ENCODE measurements at places on chromosomes 3 and 15.

DNA sequence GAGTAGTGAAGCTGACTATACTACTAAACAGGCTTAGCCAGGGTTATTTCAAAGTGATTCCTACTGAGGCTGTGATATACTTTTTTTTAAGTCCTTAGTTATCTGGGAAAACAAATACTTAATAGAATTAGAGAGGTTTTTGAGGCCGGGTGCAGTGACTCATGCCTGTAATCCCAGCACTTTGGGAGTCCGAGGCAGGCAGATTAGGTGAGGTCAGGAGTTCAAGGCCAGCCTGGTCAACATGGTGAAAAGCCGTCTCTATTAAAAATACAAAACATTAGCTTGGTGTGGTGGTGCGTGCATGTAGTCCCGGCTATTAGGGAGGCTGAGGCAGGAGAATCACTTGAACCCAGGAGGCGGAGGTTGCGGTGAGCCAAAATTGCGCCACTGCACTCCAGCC, 34.2 kb downstream of the PRTG start:
- DNase-seq: no peak

DNA sequence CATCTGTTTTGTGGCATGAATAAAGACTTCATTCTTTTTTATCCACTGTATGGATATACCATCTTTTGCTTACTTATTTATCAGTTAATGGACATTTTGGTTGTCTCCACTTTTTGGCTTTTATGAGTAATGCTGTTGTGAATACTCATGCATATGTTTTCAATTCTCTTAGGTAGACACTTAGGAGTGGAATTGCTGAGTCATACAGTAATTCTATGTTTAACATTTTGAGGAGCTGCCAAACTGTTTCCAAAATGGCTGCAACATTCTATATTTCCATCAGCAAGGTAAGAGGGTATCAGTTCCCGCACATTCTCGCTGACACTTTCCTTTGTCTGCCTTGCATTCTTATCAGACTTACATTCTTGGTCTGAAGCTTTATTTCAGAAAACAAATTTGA, 191.1 kb downstream of the WNT5A start:
- no peak for DNase-seq

GRCh38 chr3:178676942-178677790, 140.9 kb downstream of the KCNMB2 start:
- no peak for DNase-seq

GRCh38 chr3:134460965-134461364, 24.8 kb downstream of the ANAPC13 start:
- DNase-seq: no peak

DNA sequence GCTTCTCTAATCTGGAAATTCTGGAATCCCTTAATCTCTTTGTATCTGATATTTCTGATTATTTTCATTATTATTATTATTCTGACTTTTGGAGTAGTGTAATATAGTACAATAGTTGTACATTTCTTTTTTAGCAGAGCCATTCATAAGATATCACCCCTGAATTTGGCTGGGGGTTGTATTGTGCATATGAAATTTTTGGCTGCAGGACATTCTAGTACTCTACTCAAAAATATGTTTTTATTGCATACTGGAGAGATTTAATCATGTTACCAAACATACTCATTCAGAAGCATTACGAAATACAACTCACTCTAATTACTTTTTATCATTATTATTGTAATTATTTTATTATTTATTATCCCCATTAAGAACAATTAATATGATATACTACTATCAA, 589.7 kb upstream of the KCNMB2 start:
- no peak for DNase-seq

- DNase-seq: no peak
Observed at GRCh38 chr15:68503791-68504680, 72.1 kb upstream of the ITGA11 start.

DNA sequence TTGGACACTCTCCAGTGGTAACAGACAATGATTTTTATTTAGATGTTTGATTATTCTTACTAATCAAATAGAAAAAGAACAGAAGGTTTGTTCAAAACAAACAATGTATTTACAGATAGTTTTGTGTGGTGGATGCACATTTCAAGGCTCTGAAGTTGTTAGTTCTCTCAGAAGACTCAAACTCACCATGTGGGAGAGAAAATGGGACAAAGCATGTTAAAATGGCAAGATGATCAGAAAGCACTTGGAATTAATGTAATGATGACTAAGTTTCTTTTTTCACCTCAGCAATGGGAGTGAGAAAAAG, 450.5 kb upstream of the KCNMB2 start:
- no peak for DNase-seq

DNA sequence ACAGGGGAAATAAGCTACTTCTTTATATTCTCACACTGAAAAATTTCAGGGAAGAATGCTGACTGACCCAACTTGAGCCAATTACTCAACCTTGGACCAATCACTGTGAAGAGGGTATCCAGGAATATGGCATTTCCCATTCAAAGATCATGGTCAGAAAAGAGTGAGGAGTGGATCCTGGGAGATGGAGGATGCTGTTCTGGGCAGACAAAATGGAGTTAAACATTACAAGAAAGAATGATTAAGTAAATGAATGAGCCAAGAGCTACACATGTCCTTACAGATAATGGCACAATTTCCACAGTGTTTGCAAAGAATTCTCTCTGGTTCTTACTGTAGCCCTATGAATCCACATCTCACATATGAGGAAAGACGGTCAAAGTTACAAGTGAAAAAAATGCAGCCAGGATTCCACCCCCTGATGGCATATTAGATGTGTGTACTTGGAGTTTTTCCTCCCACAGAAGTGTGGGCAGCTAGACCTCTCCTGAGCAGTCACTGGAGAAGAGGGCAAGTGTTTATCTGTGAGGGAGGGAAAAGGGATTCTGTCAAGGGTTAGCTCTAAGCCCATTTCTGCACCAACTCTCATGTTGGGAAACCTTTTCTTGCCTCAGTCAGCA, 33.8 kb downstream of the AMOTL2 start:
- no peak for DNase-seq

- DNase-seq: no peak
Observed at GRCh38 chr15:57635300-57635909, 43.7 kb downstream of the MYZAP start.

DNA sequence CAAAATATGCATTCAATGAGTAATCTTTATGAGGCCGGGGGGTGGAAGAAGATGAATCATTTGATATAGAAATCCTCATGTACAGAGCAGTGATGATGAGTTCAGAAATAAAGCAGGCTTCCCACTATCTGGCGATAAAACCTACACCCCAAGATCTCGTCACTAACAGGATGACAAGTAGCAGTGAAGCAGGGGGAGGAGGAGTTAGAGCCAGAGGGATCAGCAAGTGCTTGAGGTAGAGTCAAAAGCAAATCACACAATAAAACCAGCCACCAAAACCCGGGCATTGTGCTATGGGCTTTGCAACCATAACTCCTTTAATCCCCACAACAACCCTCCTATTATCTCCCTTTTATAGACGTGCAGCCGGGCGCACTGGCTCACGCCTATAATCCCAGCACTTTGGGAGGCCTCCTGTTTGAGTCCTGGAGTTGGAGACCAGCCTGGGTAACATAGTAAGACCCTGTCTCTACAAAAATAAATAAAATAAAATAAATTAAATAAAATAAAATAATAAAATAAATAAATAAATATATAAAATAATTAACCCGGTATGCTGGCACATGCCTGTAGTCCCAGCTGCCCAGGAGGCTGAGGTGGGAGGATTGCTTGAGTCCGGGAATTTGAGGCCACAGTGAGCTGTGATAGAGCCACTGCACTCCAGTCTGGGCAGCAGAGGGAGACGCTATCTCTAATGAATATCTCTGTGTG, 53.0 kb downstream of the STARD5 start:
- no peak for DNase-seq

DNA sequence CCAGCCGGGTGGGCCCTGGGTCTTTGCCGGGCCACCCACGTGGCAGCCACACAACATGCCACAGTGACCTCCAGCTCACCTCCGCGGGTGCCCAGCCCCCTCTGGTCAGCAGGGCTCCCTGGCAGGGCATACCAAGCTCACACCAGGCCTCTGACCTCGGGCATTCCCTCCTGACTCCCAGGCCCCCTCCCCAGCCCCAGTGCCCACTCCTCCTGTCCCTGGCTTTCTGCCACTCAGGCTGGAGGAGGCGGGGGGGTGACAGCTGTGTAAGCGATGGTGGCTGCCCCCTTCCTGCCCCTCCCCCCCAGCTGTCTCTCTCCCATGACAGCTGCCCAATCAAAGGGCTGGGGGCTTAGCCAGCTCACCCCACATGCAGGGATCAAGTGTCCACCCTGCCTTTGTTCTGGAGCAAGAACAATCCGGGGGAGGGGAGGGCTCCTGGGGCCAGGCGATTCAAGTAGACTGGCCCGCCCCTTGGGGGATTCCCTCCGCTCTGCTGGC, 3.3 kb downstream of the PCBP4 start:
- no peak for DNase-seq

DNA sequence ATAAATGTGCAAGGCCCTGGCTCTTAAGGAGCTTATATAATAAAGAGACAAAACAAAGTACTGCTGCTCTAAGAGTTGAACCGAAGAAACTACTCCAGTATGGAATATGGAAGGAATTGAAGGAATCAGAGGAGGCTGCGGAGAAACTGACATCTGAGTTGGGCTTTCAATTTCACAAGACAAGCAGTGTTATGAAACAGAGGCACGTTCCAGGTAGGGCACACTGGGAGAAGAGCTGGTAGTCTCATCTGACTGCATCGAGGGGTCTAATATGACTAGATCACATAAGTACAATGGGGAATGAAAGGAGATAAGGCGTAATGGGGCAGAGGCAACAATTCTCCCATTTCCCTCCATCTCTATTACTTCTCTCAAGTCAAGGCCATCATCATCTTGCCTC, 68.3 kb upstream of the CDAN1 start:
- no peak for DNase-seq

GRCh38 chr15:89809093-89809786, 5.4 kb downstream of the ANPEP start:
- DNase-seq: no peak

GRCh38 chr3:13133471-13133981, 60.3 kb upstream of the IQSEC1 start:
- no peak for DNase-seq

- DNase-seq: no peak
Observed at GRCh38 chr3:56197259-56197965, 270.9 kb downstream of the ERC2 start.

DNA sequence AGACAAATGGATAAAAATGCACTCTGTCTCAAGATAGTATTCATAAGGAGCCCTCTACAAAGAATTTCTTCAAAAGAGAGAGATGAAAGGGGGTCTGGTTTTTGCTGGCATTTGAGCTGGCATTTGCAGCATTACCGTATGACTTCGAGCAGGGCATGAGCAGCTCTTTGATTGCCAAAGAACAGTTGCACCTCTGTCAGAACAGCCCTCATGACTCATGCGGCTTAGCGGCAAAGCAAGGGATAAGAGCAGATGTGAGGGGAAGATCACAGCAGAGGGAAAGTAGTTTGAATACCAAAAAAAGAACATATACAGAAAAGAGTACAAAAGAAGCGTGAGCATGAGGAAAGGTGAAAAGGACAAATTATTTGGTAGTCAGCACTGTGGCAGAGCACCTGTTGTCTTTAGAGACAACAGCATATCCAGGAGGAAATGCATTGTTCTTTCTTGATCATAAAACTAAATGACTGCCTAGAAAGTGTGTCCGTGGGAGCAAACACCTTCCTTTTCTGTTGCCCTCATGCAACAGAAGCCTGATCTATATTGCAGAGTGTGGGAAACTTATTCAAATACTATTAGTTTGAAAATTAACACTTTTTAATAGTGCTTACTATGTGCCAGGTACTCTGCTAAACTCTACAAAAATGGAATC, 80.5 kb upstream of the SLC24A5 start:
- DNase-seq: no peak

- DNase-seq: no peak
Observed at GRCh38 chr3:8001712-8002111, 499.9 kb upstream of the LMCD1 start.

GRCh38 chr3:31917303-31918005, 63.6 kb downstream of the OSBPL10 start:
- DNase-seq: no peak

DNA sequence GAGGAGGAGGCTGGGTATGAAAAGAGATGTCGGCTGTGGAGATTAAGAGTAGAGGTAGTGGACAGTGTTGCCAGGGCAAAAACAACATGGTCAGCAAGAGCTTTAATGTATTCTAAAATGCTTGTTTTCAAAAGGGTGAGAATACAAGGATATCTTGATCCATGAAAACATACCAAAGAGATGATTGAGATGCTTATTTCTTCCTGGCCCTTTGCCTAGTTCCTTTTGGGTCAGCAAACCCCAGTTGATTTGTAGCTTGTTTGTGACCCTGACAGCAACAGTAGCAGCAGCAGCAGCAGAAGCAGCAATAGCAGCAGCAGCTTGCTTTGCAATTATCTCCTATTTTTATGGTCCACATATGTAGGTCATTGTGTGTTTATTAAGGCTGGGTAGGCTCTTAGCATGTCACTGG, 337.3 kb downstream of the LPP start:
- no peak for DNase-seq

DNA sequence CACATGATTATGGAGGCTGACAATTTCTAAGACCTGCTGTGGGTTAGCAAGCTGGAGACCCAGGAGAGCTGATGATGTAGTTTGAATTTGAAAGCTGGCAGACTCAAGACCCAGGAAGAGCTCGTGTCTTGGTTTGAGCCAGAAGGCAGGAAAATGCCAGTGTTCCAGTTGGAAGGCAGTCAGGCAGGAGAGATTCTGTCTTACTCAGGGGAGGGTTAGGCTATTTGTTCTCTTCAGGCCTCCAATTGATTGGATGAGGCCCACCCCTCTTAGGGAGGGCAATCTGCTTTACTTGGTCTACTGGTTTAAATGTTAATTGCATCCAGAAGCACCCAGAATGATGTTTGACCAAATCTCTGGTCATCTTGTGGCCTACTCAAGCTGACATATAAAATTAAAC, 40.4 kb upstream of the IGF2BP2 start:
- DNase-seq: no peak

DNA sequence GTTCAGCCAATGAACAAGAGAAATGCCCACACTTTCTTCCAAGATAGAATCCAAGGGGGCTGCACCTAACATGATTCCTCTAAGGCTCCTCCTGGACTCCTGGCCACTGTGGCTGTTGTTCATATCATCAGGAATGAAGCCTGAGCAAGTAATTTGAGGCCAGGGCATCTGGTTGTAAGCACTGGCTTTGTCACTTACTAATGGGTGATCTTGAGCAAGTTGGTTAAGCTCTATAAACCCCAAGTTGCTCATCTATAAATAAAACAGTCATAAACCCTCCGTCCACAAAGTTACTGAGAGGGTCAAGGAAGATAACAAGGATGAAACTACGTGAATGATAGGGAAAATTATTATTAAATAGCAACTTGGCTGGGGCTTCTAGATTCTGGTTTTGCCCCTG, 58.3 kb downstream of the CDC25A start:
- DNase-seq: no peak

GRCh38 chr3:107633327-107634098, 110.8 kb downstream of the BBX start:
- no peak for DNase-seq

Measured in DMS79 (cell line).